ENCODE measurements at places on chromosomes 7 and 10.

DNA sequence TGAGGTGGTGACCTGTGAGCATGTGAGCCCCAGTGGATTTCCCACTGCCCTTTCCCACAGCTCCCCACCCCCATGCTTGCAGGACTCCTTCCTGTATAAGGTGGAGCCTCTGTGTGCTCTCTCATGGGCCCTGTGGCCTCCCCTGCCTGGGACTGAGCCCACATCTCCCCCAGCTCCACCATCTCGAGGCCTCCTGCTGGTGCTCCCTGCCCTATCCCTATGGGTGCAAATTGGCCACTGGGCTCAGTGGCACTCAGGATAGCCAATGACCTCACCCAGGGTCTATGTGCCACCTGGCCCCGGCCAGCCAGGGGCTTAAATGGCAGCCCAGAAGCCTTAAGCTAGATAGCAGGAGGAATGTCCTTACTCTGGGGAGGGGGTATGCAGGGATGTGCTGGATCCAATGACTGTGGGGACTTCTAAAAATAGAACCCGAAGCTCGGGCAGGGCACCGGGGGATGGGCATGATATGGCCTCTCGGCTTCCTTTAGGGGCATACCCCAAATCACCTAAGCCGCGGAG, 2.0 kb downstream of the LDB3 start:
- DNase-seq = no peak

DNA sequence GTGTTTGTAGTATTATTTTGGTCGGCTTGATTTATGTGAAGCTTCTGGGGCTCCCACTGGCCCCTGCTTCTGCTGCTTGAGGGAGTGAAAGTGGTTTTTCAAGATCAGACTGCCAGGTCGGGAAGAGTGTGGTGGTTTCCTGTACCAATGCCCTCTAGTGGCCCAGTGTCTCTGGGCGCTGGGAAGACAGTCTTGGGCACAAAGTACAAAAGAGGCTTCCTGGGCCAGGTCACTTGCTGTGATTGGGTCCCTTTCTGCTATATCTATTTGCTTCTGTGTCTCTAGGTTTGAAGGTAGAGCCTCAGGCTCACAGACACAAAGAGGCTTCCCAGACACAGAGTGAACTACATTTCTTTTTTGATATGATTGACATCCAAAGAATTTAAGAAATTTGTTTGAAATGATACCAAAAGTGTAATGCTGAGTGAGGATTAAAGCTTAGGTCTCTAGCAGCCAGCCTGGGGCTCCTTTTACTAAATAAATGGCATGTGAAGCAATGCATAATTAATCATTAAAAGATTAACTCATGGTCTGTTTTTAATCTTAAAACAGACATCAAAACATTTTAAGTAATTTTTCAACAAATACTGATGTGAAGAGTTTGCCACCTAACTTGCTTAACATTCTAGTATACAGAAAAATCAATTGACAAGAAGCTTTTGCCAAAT, 36.3 kb downstream of the ABCB1 start:
- DNase-seq = peak; percentile 14

- DNase-seq = peak; percentile 78
These were observed 4.9 kb upstream of the PHKG1 start for GRCh38 chr7:56097700-56098099.

GRCh38 chr7:121398246-121398645, 2.1 kb upstream of the FAM3C start:
- DNase-seq = no peak

- DNase-seq = no peak
These were observed 115.5 kb downstream of the PHTF2 start for GRCh38 chr7:77913977-77914607.

DNA sequence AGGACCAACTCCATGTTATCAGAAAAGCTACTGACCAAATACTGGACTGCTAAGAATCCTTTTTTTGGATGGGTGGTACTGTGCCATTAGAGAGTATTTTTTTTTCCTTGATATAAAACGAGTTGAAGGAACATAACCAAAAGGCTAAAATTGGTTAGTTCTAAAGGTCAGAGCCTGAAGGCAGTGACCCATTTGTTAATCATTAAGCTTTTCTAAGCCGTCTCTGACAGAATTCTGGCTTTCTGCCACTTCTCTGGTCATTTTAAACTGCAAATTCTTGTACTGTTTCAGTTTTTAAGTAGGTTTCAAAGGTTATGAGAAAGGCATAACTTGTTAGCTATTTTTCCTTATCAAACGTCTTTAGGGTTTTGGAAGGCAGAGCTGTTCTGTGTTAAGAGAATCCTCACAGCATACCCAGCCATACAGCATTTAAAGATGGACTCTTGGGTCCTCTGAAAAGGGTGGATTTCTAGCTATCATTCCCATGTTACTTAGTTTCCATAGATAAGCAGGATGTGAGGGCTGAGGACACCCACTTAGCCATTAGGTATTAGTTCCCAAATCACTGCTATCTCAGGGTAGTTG, 196.8 kb downstream of the RNLS start:
- peak; percentile 18 for DNase-seq

Data from fibroblast of skin of scalp (primary cell).